ENCODE measurements at places on chromosomes 11 and 22.

DNA sequence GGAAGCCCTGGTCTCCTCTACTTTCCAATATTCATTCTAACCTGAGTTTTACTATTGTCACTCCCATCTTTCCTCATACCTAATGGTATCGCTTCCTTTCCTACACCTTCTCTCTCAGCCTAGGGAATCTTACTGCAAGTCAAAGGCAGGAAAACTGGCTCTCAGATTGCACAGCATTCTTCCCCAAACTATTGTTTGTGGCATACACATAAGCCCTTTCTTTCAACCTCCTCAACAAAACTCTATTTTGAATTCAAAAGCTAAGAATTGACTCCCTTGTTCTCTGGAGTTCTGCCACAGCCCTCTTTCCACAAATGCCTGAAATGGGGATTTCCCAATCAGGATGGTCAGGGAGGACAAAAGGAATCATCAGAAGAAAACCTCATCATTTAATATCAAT is 181.5 kb downstream of the FAM76B start:
- DNase-seq = no peak

DNA sequence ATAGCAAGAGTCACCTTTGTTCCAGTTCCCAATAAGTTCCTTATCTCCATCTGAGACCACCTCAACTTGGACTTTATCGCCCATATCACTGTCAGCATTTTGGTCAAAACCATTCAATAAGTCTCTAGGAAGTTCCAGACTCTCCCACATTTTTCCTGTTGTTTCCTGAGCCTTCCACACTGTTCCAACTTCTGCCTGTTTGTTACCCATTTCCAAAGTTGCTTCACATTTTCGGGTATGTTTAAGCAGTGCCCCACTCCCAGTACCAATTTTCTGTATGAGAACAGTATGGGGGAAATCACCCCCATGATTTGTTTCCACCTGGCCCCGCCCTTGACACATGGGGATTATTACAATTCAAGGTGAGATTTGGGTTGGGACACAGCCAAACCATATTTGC is 26.7 kb downstream of the BCL2L13 start:
- no peak for DNase-seq

DNA sequence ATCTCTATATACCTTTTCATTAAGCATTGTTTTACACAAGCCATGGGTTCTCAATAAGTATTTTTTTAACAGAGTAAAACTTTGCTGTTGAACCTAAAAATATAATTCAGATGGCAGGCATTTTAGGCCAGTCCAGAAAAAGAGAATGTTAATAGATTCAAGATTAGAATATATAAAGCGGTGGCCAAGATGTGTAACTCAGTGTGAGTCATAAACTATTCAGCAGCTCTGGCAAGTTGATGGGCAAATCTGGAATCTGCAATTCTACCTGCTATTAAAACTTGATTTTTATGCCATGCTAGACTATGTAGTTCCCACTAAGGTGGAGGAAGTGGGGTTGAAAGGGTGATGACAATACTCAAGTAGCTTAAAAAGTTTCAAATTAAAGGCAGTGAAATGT is 45.4 kb downstream of the CASP12 start:
- DNase-seq = no peak

DNA sequence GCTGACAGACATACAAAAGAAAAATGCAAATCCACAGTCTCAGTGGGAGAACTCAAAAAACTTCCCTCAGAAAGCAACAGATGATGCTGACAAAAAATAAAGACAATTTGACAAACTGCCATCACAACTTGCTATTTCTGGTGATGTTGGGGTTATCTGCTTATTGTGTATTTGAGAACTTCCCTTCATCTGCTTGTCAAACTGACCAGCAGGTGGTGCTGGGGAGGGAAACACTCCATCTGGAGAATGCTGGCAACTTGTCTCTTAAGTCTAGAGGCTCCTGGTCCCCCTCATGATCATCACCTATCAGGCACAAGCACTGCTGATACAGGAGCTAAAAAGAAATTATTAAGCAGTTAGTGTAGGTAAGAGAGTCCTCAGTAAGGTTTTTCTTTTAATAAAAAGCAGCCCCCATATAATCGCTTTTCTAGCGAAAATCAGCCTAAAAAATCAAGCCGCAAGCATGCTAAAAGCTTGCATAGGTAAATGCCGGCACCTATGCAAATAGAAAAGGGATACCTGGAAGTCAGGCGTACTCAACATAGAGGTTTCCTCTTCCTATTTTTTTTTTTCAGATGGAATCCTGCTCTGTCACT is 9.8 kb upstream of the FAM111B start:
- DNase-seq = no peak

- DNase-seq = no peak
These were observed 5.8 kb downstream of the KLHL35 start for GRCh38 chr11:75427181-75427580.

- DNase-seq = no peak
These were observed 176.7 kb downstream of the SOX6 start for GRCh38 chr11:16179676-16180075.

DNA sequence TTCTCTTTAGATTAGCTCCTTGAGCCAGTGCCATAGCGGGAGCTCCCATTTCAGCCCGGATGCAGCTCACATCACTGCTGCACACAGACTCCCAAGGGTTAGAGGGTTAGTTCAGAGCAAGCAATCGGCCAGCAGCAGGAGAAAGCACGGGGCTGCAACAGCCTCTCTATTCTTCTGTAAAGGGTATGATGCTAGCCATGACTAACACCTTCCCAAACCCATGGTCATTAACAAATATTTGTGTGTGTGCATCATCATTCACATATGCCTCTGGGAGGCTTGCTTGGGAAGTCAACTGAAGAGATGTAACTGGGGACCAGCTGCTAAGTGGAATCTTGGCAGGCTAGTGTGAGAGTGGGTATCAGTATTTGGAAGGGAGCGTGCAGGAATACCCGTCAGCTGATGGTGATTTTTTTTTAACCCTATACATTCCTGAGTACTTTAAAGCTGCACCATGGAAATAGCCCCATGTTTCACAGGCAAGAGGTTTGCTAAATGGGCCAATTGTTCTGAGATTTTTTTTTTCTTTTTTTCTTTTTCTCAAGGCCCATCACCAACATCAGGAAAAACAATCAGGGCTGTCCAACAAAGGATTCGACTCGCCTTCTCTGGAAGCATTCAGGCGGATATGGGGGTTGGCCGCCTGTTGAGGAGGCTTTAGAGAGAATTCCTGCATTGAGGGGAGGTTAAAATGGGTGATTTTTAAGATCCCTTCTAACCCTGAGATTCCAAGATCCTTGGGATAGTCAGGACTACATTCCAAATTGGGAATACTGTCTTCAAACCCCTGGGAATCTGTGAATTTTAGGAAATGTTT is 33.2 kb upstream of the CCDC89 start:
- peak; percentile 89 for DNase-seq

GRCh38 chr22:30447656-30448055 is 22.1 kb downstream of the MTFP1 start:
- no peak for DNase-seq

- no peak for DNase-seq
These were observed 19.7 kb downstream of the MICALL1 start for GRCh38 chr22:37925767-37926166.

DNA sequence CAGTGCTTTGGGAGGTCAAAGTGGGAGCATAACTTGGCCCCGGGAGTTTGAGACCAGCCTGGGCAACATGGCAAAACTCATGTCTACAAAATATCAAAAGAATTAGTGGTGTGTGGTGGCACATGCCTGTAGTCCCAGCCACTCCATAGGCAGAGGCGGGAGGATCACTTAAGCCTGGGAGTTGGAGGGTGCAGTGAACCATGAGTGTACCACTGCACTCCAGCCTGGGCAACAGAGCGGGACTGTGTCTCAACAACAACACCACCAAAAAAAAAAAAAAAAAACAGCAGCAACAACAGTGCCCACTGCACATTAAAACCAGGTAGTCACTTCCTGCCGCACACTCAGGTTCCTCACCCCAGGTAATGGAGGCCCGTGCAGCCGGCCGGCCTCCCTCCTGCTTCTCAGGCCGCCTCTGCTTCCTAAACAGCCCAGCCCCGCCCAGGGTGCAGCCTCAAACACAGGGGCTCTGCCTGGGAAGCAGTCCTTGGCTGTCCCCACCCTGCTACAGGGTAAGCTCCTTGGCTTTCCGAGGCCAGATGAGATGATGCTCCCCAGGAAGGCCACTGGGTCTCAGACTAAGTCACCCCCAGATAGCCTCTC is 318.3 kb downstream of the SHANK2 start:
- no peak for DNase-seq

DNA sequence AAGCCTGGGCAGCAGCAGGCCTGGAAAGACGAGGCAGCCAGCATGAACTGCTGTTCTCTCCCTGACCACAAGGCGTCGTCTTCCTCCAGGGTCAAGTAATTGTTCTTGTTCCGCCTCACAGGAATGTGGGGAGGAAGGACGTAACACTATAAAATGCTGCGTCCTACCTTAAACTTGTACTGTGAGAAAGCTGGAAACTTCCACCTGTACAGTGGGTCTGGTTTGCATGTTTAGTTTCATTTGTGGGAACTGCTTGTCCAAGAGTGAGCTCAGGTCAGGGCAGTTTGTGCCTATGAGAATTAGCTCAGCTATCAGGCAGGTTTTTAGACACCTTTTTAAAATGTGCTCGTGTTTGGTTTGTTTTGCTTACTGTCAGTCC is 55.2 kb downstream of the PANX1 start:
- DNase-seq = peak; percentile 31

DNA sequence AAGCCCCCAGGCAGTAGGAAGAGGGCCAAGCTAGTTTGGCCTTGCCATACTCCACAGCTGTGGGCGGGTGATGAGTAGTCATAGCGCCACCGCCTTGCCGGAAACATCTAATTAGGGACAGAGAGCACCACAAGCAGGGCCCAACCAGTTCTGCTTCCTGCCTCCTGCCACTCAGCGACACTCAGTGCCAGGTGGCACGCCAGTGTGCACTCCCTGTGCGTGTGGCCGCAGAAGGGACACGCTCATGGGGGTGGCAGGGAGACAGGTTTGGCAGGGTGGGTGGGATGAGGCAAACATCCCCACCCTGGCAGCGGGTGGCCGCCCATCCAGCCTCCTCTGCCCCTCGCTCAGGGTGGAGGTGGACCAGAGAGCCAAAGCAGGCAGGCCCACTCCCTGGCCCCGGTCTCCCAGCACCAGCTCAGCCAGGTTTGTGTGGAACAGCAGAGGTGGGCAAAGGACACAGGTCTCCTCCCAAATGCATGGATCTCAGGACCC is 4.9 kb downstream of the OVOL1 start:
- DNase-seq = no peak

DNA sequence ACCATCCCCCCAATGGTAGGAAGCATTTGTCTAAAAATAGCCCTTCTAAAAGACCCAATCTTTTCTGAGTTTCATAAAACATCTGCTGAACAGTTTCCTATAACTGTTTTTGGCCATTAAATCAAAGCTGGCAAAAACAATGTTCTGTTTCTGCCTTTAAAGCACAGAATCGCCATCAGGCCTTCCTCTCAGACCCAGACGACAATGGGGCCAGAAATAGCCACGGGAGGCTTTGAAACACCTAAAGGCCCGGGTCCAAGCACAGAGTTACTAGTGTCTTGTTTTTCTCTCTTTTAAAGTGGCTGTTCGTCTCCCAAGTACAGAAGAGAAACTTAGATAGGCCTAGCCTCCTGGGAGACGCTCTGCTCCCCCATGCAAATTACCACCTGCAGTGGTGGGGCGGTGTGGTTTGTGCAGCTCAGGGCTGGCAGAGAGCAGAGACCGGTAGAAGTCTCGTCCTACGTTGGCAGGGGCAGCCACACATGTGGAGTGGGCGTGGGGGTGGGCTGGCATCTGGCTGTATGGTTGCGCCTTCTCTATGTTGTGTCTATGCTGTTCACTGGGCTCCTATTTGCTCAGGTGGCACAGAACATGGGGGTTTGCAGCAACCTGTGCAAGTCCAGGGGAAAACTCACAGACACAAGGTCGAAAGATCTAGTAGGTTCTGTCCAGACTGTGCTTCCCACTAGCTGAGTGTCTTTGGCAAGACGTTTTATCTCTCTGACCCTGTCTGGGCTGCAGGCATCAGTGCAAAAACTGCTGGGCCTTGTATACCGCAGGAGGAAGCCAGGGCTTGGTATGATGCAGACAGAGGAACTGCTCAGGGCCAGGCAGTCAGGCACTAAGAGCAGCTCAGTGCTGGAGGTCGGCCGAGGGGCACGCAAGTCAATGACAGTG is 23.6 kb upstream of the ETS1 start:
- no peak for DNase-seq

DNA sequence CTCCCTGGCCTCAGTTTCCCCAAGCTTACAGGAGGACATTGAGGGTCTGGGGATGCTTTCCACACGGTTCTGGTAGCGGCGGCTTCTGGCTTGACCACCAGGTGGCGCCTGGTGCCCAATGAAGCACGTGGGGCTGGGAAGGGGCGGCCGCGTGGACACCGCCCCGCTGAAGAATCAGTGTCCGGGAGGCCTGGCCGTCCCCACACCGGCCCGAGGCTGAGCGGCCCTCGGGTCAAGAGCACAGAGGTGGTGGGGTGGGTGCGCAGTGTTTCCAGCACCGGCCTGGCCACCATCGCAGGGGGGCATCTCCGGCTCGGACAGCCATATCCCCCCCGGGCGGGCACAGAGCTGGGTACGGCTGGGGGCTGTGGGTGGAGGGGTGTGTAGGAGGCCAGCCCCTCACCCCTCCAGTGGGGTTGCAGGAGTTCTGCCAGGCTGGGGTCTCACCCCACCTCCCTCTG is 27.8 kb upstream of the PPARA start:
- DNase-seq = no peak

DNA sequence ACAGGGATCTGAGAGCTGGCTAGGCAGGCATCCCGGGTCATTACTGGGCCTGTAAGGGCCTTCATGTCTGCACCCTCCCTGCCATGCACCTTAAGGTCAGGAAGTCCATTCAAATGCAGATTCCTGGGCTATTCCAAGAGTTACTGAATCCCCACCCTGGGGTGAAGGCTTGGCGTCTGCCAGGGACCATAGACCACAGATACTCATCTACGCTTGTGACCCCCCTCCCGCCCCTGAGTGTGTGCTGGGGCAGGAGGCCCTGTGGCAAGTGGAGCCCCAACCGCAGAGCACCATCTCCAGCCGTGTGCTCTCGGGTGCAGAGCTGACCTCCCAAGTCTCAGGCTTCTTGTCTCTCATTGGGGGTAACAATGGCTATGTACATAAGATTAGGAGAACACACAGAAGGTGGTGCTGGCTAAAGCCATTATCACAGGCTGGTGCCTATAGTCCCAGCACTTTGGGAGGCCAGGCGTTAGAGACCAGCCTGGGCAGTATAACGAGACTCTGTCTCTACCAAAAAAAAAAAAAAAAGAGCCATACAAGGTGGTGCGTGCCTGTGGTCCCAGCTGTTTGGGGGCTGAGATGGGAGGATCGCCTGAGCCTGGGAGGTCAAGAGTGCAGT is 19.1 kb upstream of the KCNQ1OT1 start:
- no peak for DNase-seq

GRCh38 chr11:92035488-92035887 is 189.1 kb upstream of the FAT3 start:
- DNase-seq = peak; percentile 63

- no peak for DNase-seq
These were observed 12.0 kb upstream of the TEAD1 start for GRCh38 chr11:12662101-12662689.
